ENCODE measurements at places on chromosomes 16 and 17.
A peak's percentile ranks its signal among the peaks of the same experiment; 100 is the strongest.

GRCh38 chr16:30458561-30459394 lies 13.1 kb upstream of the SEPHS2 start:
- no peaks in the 10 kb centered on the region for H3K36me3 ChIP-seq
- no peaks in the 10 kb centered on the region for H3K27me3 ChIP-seq
- peaks cover 25% of the 10 kb centered on the region for H3K4me1 ChIP-seq

- no peak for DNase-seq
- no peak overlapping the region for H3K27ac ChIP-seq
- no peaks in the 10 kb centered on the region for H3K4me1 ChIP-seq
- no peaks in the 10 kb centered on the region for H3K36me3 ChIP-seq
These were observed 8.5 kb upstream of the LPO start for GRCh38 chr17:58229881-58230280.

DNA sequence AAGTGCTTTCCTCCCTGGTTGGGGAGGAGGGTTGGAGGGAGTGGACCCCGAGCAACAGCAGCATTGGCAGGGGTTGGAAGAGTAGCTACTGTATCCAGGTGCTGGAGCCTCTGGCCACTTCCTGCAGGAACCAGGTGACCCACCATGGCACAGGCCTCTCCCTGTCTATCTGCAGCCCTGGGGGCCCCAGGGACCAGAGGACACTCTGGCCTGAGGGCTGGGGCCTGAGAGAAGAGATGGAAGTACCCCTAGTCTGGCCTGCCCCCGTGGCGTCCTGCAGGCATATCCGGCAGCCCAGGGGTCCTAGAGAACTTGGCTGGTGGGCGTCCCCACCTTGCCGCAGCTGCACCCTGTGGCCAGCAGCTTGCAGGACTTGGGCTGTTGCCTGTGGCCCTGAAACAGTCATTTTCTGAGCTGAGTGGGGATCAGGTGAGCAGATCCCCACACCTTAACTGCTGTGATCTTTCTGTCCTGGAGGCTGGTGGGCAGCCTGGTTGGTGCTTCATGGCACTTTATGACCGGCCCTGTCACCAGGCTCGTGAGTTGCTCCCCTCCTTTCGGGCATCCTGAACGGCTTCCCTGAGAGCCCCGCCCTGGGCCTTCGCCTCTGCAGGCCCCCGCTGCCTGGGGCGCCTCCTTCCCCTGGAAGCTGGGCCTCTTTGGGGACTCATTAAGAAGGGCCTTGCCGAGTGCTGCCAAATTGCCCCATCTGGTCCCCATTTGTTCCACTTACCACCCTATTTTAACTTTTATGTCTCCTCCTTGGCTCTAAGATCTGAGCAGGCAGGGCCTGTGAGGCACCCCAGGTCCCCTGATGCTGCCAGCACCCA lies 298.6 kb downstream of the SEC14L1 start:
- H3K36me3 ChIP-seq: no peaks in the 10 kb centered on the region
- no peaks in the 10 kb centered on the region for H3K27me3 ChIP-seq
- peak overlapping the region; percentile 29 for H3K4me3 ChIP-seq
- no peak for DNase-seq
- H3K4me1 ChIP-seq: peaks cover 99% of the 10 kb centered on the region
- peak overlapping the region; percentile 92 for H3K27ac ChIP-seq

DNA sequence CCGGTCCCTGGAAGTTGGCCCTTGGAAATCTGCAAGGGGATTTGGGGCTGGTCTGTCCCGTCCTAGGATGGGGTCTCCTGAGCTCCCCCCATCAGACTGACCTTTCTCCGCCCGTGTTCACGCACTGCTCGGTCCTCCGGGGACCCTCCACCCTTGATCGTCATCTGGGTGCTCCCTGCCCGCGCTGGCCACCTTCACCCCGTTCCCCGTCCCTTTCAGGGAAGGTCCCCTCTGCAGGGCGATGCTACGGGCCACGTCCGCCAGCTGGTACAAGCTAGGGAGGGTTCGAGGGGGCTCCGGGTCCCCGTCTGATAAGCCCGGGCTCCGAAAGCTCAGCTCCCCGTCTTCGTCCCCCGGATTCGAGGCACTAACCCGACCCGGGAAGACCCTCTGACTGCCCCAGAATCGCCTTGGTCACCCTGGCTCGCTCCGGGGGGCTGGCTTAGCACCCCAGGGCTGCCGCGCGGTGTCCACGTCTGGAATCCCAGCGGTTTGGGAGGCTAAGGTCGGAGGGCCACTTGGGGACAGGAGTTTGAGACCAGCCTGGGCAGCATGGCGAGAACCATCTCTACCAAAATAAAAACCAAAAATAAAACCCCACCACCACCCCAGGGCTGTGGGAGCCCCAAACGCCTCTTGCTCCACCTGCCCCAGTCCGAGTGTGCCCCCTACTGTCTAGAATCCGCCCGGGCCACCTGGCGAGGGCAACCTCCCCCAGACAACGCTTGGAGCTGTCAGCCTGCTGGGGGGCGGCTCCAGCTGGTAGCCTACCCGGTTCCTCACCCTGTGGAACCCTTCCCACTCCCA lies 1.1 kb upstream of the SLC43A2 start:
- peak overlapping the region; percentile 74 for H3K27ac ChIP-seq
- peak; percentile 67 for DNase-seq
- peaks cover 20% of the 10 kb centered on the region for H3K4me1 ChIP-seq
- no peaks in the 10 kb centered on the region for H3K27me3 ChIP-seq

- no peaks in the 10 kb centered on the region for H3K4me1 ChIP-seq
- no peak overlapping the region for H3K27ac ChIP-seq
- H3K27me3 ChIP-seq: no peaks in the 10 kb centered on the region
- no peak for DNase-seq
These were observed 278.9 kb upstream of the KCNJ16 start for GRCh38 chr17:69796078-69796477.

DNA sequence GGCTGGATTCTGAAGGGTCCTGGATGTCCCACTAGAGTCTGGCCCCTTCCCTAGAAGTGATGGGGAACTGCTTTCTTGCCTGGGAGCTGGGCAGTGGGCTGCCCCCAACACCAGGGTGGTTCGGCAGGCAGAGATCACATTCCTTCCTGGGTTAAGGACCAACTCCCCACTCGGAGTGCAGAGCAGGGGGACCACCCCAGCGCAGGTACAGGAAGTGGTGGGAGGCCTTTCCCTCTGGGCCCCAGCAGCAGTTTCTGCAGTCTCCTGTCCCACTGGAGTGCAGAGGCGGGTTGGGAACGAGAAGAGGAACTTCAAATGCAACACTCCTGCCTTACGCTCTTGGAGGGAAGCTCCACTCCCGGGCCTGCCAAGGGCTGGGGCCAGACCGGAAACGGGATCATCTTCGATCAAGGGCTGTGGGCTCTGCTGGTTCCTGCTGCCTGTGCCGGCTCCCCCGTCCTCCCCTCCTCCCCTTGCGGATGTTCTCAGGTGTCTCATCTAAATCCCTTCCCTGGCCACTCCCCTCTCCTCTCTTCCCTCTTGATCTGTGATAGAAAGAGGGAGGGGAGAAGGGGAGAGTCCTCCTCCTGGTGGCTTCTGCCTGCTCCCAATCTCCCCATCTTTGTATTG lies 9.0 kb upstream of the NGFR start:
- no peak overlapping the region for H3K4me3 ChIP-seq
- no peak for DNase-seq
- no peaks in the 10 kb centered on the region for H3K36me3 ChIP-seq
- H3K27me3 ChIP-seq: no peaks in the 10 kb centered on the region

GRCh38 chr17:29582254-29582765 lies 7.1 kb downstream of the GIT1 start:
- H3K4me3 ChIP-seq: no peak overlapping the region
- peaks cover 32% of the 10 kb centered on the region for H3K4me1 ChIP-seq
- peaks cover 8% of the 10 kb centered on the region for H3K36me3 ChIP-seq
- no peaks in the 10 kb centered on the region for H3K27me3 ChIP-seq

- H3K27me3 ChIP-seq: no peaks in the 10 kb centered on the region
- H3K36me3 ChIP-seq: no peaks in the 10 kb centered on the region
These were observed 1.2 kb downstream of the EVI2A start for GRCh38 chr17:31320241-31320640.

DNA sequence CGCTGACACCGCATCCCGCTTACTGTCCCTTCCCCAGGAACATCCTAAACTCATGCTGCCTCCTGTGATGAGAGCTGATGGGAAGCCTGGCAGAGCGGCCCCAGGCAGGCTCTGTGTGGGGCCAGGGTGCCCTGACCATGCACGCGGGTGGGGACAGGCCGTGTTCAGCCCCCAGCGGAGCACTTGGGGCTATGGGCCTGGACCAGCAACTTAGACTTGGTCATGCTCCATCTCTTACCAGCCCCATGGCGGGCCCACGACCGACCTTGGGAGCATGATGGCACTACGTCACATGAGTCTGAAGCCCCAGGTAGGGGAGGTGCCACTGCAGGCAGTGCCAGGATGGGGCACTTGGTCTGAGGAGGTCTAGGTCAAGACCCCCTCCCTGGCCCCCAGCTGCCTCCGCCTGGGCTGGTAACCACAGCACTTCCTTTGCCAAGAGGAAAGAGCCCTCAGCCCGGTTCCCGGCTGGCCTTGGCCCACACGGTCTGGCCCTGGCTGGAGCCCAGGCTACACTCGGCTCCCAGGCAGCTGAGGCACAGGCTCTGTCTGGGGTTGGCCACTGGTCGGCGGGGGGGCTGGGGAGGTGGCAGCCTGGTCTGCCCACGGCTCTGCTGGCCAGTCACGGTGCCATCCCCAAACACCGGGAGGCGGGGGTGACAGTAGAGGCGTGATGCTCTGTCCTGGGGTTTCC lies 25.7 kb downstream of the BAHCC1 start:
- no peaks in the 10 kb centered on the region for H3K36me3 ChIP-seq
- no peaks in the 10 kb centered on the region for H3K27me3 ChIP-seq
- H3K4me1 ChIP-seq: no peaks in the 10 kb centered on the region
- no peak for DNase-seq
- no peak overlapping the region for H3K27ac ChIP-seq

DNA sequence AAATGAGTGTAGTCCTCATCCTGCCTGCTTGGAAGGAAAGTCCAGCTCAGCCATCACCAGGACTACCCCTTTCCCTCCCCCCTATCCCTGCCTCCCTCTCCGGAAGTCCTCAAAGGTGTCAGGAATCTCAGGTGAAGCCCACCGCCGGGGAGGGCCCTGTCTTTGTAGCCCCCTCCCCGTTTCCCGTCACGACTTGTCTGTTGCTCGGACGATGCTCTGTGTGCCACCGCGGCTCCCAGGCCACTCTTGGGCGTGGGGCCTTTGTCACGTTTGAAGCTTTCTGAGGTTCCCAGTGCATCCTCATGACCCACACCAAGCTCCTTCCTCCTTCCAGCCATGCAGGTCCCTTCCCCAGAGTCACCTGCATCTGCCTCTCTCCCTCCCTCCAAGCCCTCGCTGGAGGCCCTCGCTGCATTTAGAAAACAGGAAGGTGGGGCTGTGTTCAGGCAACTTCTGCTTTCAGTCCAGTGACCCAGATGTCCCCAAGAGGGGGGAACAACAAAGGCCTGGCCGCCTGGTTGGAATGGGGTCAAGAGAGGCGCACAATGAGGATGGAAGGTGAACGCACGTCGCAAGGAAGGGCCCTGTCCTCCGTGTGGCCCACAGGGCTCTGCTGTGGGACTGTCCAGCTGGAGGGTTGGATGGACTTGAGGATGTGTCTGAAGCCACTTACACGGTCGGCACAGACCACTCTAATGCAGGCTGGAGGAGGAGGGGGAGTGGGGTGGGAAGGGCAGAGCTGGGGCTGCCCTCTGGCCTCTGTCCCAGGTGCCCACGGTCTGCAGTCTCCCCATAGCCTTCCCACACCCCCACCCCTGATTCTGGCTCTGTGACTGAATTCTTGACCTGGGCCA lies 59.9 kb downstream of the OR1D5 start:
- H3K4me1 ChIP-seq: peaks cover 21% of the 10 kb centered on the region
- H3K27ac ChIP-seq: peak overlapping the region; percentile 48
- no peaks in the 10 kb centered on the region for H3K27me3 ChIP-seq
- no peaks in the 10 kb centered on the region for H3K36me3 ChIP-seq

- peak overlapping the region; percentile 85 for H3K4me3 ChIP-seq
- H3K27ac ChIP-seq: peak overlapping the region; percentile 50
- peaks cover 11% of the 10 kb centered on the region for H3K4me1 ChIP-seq
- no peak for DNase-seq
- no peaks in the 10 kb centered on the region for H3K27me3 ChIP-seq
These were observed 934 bp downstream of the MAP2K6 start for GRCh38 chr17:69415431-69415830.

DNA sequence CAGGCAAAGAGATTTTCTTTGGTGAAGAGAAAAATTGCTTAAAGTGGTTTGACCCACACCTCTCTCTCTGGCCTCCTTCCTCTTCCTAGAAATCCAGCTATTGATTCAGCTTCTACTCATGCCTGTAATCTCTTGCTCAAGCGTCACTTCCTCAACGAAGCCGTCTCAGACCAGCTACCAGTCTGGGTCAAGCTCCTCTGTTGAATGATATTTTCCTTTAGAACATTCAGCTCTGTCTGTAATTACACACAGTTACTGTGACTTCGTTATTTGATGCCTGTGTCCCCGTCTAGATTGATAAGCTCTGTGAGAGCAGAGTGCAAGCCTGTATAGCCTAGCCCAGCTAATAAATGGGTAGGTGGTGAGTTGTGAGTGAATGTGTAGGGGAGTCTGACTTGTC lies 168.5 kb downstream of the GRIN2A start:
- no peak overlapping the region for H3K4me3 ChIP-seq
- no peak for DNase-seq
- H3K36me3 ChIP-seq: no peaks in the 10 kb centered on the region

DNA sequence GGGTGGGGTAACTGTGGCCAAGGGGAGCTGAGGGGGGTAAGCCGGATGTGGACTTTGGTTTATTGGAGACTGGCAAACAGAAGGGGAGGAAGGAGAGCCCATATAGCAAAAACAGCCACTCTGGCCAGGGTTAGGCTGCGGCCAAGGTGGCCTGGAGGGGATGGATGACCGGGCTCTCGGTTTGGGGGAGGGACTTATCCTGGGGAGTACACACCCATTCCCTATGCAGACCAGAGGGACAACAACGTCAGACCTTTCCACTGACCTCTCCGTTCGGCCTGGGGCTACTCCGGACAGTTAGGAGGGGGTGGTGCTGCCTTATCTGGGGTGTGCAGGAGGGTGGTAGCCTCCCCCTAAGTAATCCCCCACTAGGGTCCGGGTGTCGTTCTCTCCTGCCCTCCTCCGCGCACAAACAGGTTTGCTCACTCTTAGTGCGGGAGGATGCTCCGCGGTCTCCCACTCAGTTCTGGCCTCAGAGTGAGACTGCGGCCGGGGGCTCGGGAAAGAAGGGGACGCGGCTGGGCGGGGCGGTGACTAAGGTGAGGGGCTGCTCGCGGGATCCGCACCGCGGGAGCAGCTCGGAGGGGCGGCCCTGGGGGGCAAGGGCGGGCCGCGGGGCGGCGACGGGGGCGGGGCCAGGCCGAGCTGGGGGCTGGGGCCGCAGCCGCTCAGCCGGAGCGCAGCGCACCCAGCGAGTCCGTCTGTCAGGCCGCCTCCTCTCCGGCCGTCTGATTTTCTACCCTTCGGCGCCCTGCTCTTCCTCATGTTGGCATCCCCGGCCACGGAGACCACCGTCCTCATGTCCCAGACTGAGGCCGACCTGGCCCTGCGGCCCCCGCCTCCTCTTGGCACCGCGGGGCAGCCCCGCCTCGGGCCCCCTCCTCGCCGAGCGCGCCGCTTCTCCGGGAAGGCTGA lies at the start of gene WNK4:
Gene WNK4 (plus strand): TSS at position 675 of the 915 bp plus-strand sequence. CDS start 89 bp downstream, at position 764.
- peaks cover 3% of the 10 kb centered on the region for H3K36me3 ChIP-seq
- no peak within 1 kb of the TSS for H3K4me3 ChIP-seq
- no peak for DNase-seq
- H3K27ac ChIP-seq: no peak within 1 kb of the TSS
- no peaks in the 10 kb centered on the region for H3K27me3 ChIP-seq

GRCh38 chr17:39781031-39781860 lies 43.5 kb downstream of the GRB7 start:
- DNase-seq: no peak
- no peak overlapping the region for H3K4me3 ChIP-seq
- H3K27me3 ChIP-seq: no peaks in the 10 kb centered on the region
- no peaks in the 10 kb centered on the region for H3K36me3 ChIP-seq

- H3K4me3 ChIP-seq: no peak overlapping the region
- peak overlapping the region; percentile 23 for H3K27ac ChIP-seq
- no peaks in the 10 kb centered on the region for H3K27me3 ChIP-seq
- peaks cover 18% of the 10 kb centered on the region for H3K4me1 ChIP-seq
- no peak for DNase-seq
These were observed 7.5 kb downstream of the UBE2Z start for GRCh38 chr17:48915459-48916282.
